CD4-positive, CD25-positive, alpha-beta regulatory T cell (primary cell): ENCODE measurements at places on chromosomes 11 and 22.

- DNase-seq = no peak
Measured at GRCh38 chr11:12005476-12005875, 3.0 kb downstream of the DKK3 start.

- DNase-seq = no peak
Measured at GRCh38 chr11:11916981-11917399, 75.2 kb downstream of the USP47 start.

GRCh38 chr11:17594686-17595192 lies 47.7 kb downstream of the OTOG start:
- no peak for DNase-seq

- DNase-seq = no peak
Measured at GRCh38 chr11:81963018-81963417, 770.6 kb downstream of the FAM181B start.

DNA sequence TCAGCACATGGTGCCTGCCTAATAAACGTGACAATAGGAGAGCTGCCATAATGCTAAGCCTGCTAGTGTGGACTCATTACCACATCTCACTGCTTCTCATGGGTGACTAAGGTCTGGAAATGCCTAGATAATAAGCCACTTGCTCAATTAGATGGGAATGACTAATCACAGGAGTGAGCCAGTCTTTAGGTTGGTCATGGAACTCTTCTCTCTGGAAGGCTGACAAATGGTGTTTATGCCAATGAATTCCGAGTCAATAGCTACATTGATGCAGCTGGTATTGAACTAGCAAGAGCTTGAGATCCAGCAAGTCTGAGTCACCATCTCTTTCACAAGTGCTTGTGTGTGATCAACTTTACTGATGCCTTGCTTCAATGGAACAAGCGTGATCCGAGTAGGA lies 334.9 kb downstream of the OPCML start:
- DNase-seq = no peak

GRCh38 chr11:64103277-64103985 lies 62.5 kb downstream of the MACROD1 start:
- no peak for DNase-seq

DNA sequence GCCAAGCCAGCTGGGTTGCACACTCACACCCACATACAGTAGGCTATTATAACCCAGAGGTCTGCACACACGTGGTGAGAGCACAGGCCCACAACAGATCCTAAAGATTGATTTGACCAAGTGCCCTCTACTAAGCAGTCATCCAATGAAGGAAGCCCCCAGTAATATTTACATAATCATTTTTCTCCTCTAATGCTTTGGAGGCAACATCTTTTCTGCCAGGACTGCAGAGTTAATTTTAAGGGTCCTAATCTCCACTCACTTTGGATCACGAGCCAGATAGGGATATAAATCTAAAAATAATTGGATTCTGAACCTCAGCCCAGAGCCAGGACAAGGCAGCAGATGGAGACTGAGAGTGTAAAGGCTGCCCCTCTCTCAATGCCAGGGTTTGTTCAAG lies 49.1 kb upstream of the MTNR1B start:
- DNase-seq = no peak

- DNase-seq = no peak
Measured at GRCh38 chr11:112470355-112470754, 209.7 kb upstream of the PLET1 start.

DNA sequence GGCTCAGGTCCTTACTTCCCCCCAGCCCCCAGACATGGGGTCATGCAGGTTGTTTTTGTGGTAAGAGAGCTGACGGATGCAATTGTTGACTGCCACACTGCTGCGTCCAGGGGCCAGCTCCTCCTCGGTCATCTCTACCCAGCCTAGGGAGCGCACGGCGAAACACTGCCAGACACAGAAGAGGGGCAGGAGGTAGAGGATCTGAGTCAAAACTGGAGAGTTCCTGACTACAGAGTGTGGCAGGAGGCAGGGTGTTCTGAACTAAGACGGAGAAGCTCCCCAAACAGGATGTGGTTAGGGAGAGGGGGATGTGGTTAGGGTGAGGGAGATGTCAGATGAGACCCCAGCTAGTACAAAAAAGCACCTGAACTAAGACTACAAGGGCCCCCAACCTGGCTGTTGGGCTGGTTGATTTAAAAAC lies 12.3 kb downstream of the SMPD1 start:
- peak; percentile 92 for DNase-seq

DNA sequence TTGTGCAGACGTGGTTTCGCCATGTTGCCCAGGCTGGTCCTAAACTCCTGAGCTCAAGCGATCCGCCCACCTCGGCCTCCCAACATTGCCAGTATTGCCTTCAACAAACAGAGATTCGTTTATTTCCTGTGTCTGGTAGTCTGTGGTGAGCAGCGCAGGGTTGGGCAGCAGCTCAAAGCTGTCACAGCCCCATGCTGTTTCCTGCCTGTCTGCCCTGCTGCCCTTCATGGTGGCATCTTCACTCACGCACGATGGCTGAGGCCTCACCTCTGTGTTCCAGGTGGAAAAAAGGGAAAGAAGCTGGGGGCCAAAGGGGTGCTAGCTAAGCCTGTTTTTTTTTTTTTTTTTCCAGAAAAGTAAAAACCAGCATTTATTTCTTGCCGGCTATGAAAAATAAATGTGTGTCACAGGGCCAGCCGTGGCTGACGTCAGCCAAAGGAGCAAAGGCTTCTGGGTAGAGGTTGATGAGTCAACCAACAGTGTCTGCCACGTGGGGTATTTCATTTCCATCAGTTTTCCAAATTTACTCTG lies 28.8 kb downstream of the TBC1D22A start:
- peak; percentile 90 for DNase-seq

DNA sequence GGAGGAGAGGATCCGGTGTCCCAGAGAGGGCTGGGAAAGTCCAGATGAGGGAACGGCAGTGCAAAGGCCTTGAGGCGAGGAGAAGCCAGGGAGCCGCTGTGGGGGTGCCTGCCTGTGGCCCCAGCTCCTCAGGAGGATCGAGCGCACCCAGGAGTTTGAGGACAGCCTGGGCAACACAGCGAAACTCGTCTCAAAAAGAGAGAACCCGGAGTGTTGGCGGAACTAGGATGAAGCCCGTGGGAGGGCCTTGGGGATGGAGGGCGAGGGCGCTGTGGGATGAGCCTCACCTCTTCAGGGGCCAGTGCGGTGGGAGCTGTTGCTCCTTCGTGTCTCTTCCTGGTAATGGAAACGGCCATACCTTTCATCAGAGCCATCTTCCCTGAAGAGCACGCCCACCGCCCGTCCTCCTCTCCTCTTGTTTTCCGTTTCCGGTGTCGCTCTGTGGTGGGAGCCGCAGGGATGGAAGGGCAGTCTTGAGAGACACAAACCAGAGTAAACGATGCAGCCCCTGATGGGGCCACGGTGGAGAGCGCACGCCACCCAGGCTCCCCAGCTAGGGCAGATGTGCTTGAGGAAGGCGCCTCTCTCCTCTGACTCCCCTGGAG lies 15.7 kb downstream of the TRMU start:
- no peak for DNase-seq

DNA sequence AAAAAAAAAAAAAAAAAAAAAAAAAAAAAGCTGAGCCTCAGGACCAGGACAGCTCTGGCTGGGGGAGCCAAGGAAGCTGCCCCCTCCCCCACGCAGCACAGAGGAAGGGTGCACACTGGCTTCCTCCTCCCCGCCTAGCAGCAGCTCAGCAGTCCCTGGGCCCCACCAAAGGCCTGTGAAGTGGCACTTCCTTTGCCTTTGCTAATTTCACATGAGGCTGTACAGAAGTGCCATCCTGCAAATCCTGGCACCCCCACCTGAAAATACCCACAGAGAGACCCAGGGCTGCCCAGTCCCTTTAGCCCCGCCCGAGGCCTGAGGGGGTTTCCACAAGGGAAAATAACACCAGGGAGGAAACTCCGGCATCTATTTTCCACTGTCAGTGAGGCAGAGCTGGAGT lies 3.9 kb downstream of the RHOG start:
- peak; percentile 81 for DNase-seq

DNA sequence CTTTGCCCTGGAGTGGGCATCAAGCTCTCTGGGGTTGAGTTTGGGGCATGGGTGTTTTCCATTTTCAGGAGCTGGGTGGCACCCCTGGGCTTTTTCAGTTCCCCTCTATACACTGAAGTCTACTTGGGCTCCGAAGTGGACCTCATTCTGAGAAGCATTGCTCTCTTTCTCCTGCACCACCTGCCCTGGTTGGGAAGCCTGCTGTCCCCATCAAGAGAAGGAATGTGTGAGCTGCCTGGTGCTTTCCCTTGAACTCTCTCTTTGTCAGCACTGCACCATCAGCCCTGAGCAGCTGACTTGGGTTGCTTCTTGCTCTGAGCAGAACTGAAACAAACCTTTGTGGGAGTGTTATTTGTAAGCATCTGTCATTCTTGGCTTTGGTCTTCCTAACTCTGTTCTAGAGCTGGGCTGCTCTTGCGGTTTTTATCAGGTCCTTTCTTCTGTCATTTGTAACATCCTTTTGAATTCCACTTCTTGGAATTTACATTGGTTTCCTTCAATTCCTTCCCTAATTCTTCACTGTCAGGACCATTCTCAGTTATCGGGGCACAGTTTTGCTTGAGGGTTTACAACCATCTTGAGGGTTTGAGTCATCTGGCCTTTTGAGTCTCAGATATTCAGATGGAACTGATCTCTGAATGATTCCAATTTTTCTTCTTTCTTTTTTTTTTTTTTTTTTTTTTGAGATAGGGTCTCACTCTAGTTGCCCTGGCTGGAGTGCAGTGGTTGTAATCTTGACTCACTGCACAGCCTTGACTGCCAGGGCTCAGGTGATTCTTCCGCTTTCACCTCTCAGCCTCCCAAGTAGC lies 20.5 kb downstream of the UBE2L3 start:
- no peak for DNase-seq

GRCh38 chr11:42524534-42525227 lies 787.1 kb upstream of the API5 start:
- DNase-seq = no peak

DNA sequence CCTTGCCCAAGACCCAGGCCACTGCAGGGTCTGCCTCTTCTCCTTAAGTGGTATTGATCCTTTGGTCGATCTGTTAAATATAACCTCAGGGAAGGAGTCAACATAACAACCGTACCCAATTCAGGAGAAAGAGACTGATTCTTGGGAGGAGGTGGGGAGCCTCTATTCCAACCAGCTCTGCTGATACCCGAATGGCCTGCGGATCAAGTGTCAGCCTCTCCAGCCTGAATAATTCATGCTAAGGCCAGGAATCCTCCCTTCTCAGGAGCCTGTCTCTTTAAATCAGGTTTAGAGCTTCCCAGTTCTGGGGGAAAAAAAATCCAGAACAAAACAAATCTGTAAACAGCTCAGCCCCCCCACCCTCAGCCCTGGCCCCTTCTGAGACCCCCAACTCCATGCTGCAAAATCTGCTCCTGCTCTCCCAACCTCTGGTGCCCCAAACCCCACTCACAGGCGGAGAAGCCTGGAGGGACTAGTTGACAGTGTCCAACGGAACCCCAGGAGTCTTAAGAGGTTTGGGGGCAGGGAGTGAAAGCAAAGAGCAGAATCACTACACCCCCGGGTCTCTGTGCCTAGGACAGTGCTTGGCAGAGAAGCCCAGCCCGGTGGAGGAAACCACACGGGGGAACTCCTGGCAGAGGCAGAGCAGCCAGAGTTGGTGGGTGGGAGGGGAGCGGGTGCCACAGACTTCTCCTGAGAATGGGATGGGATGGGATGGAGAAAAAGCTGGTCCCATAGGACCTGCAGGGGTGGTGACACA lies 863 bp upstream of the TPBGL start:
- DNase-seq = no peak

DNA sequence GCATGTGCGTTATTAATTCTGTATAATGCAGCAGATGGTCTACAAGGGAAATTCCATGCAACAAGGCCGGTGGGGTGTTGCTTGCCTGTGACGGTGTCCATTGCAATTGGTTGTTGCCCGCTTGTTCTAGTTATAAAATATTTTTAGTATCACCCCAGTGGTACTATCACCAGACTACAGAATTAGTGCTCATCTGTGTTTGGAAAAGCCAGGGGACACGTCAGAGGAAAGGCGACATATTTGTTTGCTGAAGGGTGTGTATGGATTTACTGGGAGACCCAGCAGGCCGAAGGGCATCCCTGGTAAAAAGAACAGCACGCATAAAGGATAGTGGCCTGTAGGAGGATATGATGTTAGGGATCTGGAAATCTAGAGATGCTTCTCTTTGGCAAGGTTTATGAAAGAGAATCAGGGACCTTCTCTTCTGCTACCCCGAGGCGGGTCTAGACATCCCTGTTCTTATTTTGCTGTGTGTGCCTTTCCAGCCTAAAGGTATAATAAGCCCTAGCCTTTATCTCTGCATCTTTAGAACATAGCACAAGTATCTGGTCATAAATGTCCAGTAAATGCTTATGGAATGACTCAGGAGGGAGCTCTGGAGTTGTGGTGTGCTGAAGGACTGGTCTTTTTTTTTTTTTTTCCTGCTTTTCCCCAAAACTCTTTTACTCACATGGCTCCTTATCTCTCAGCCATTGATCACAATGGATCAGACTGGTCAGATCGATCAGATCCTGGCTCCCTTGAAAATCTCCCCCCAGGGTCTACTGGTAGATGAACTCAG lies 90.9 kb downstream of the LDLRAD3 start:
- DNase-seq = no peak

DNA sequence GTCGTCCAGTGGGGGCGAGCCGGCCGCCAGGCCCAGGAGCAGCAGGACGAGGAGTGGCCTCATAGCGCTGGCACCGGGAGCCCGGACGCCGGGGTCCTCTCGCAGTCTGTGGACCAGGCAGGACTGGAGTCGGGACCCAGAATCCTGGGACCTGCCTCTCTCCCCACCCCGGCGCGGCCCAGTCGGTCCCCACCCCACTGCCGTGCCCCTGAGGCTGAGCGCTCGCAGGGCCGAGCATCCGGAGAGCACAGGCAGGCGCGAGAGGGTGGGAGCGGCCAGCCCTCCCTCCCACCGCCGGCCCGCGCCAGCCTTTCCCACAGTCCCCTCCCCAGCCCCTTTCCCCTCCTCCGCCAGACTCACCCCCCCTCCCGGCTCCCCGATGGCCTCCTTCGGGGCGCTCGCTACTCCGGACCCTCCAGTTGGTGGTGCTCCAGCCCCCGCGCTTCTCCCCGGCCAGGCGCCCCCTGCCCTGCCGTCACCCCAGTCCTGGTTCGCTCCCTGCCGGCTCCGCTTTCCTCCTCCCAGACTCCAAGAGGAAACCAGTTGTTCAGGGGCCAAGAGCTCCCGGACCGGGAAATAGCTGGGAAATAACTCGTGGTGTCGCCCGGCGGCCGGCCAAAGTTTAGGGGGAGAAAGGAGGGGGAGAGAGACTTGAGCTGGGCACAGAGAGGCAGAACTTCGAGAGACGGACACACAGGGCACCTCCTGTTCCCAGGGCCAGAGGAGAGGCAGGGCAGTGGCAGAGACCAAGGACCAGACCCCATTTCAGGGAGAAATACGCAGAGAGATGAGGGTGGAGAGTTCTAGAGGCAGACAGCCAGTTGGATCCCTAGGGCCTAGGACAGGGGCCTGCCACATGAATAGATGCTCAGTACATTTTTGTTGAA lies at the start of gene C1QTNF5:
C1QTNF5 (minus strand) TSS at position 549 of the 887 bp plus-strand sequence; CDS start at position 63, 486 bp downstream.
- DNase-seq = no peak

GRCh38 chr22:46687460-46687859 lies 50.6 kb downstream of the CERK start:
- DNase-seq = no peak

- no peak for DNase-seq
Measured at GRCh38 chr11:47819743-47820142, 28.4 kb downstream of the NUP160 start.
